ENCODE measurements at places on chromosomes 2 and 18.
A peak's percentile ranks its signal among the peaks of the same experiment; 100 is the strongest.

DNA sequence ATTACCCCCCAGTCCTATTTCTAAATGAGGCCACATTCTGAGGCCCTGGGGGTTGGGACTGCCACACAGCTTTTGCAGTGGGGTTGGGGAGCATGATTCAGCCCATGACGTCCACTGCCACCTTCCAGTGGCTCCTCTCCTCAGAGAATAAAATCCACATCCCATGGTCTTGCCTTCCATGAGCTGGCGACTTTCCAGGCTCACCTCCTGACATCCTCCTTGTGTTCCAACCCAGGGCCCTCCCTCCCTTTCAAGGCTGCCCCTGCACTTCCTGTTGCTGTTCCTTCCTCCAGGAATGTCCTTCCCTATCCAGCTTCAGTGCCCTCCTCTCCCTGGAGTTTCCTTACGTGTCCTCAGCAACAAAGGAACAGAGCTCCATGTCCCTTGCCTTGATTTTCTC, 187.3 kb upstream of the ID2 start:
- no peak for DNase-seq

DNA sequence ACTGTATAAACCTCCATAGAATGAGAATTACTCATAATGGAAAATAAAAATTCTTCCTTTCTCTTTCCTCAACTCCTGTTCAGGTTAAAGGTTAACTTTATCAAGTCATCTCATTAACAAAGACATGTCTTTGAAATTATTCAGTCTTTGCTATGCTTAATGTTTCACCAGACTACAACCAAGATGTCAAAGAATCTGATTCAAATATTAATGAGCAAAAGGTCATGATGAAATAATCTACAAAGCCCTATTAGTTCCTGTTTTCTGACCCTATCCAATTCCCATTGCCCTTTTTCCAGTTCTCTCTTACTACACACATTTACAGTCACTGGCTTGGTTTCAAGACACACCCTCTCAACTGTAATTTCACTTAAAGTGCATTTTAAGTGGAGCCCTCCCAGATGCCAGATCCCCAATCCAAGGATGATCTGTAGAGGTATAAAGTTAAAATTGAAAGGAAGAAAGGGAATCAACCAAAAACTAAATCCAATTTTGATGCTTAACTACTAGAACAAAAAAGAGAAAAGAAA, 246.9 kb upstream of the CYP26B1 start:
- DNase-seq: no peak

- DNase-seq: peak; percentile 27
Measured at GRCh38 chr2:189466656-189467055, 25.4 kb downstream of the WDR75 start.

DNA sequence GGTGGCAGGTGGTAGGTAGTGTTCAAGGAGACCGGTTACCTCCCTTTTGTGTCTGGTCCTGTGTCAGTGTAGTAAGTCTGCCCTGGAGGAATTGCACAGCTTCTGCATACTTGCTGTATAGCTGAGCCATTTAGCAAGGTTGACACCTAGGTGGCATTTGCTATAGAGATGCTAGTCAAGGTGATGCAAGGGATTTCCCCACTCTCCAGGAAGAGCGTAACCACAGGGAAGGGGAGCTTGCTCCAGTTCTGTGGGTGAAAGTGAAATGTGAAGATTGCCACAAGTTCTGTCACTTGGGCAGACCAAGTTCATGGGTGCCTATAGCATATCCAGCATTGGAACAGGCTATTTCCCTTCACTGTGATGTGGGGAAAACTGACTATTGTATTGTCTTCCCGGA, 28.1 kb downstream of the NAT8 start:
- no peak for DNase-seq

GRCh38 chr2:239145601-239146000, 255.2 kb downstream of the HDAC4 start:
- no peak for DNase-seq

GRCh38 chr2:105290981-105291660, 38.4 kb downstream of the TGFBRAP1 start:
- no peak for DNase-seq

GRCh38 chr2:16013359-16013911, 73.1 kb downstream of the MYCN start:
- no peak for DNase-seq

DNA sequence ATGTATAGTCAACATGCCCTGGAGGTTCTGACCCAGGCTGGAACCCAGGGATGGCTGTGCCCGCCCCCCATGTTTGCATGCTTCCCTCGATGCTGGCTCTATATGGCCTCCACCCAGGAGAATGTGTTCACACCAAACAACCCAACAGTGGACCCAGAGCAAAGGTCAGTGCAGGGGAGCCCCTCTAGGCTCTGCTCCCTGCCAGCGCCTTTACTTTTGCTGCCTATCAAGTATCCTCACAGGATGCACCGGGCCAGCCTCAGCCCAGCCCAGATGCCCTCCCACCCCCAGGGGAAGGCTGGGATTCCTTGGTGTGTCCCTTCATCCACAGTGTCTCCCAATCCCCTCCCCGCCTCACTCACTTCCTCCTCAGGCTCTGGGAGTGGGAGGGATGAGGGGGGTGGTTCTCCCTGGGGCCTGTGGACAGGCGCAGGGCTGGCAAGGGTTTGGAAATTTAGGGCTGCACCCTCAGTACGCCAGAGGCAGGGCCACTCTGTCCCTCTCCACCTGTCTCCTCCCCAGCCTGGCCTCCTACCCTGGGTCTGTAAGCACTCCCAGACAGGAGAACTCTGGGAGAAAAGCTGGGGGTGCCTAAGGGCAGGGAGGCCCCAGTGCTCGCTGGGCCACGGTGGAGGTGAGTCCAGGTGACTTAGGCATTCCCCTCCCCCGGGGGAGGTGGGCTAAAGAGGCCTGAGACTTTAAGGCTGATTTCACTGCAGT, 2.3 kb downstream of the ATP6V1B1 start:
- DNase-seq: no peak

GRCh38 chr18:45666520-45666919, 51.2 kb downstream of the SLC14A2 start:
- DNase-seq: no peak

DNA sequence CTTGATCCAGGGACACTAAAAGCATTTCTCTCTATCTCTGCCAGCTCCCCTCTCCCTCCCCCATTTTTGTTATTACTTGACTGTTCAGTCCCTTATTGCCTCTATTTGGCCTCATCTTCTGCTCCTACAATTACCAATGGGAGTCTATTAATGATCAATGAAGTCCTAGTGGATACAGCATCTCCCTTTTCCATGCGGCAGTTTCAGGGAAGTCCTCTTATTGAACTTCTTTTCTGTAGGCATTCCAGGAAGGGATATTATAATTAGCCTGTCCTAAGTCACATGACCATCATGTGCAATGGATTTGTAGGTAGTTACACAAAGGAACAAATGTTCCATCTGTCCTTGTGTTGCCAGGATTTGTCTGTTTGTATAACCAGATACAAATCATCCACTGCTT, 495.1 kb upstream of the CNTNAP5 start:
- no peak for DNase-seq

DNA sequence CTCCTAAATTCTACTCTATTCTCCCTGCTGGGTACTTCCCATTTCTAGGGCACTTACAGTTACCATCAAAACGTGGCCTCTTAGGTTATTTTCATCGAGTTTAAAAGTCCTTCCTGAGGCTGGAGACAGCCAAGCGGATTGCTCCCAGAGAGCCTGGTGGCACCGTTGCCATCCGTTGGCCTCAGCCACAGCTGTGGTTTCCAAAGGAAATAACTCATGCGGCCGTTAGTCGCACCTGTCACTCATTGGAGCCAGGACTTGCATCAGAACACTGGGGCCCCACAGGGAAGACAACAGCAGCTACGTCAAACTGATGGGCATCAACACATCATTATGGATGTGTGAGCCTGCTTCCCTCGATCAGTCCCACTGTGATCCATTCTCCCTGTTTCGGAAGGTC, 453.4 kb downstream of the BCL11A start:
- no peak for DNase-seq

DNA sequence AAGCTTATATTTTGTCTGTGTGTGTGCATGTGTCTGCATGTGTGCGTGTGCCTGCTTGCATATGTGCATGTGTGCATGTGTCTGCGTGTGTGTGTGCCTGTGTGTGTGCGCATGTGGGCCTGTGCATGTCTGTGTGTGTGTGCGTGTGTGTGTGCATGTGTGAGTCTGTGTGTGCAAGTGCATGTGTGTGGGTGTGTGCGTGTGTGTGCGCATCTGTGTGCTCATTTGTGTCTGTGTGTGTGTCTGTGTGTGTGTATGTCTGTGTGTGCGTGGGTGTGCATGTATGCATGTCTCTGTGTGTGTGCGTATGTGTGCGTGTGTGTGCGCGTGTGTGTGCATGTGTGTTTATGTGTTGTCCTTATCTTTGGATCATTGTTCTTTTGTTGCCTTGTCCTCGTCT, 56.8 kb downstream of the DSC3 start:
- DNase-seq: no peak

GRCh38 chr18:72206814-72207213, 337.3 kb downstream of the CBLN2 start:
- no peak for DNase-seq

GRCh38 chr2:39737661-39738060, 41.4 kb downstream of the THUMPD2 start:
- peak; percentile 69 for DNase-seq

GRCh38 chr2:218782528-218782844, 539 bp downstream of the CYP27A1 start:
- DNase-seq: no peak

- no peak for DNase-seq
Measured at GRCh38 chr2:8312861-8313830, 368.7 kb upstream of the ID2 start.

- DNase-seq: no peak
Measured at GRCh38 chr2:129233751-129234406, 745.6 kb upstream of the RAB6C start.

- DNase-seq: no peak
Measured at GRCh38 chr2:41963661-41964525, 83.9 kb upstream of the PKDCC start.

- DNase-seq: no peak
Measured at GRCh38 chr18:73835656-73836364, 311.8 kb downstream of the FBXO15 start.

GRCh38 chr18:79645291-79645983, 34.2 kb upstream of the CTDP1 start:
- DNase-seq: no peak

GRCh38 chr2:109447776-109448175, 166.0 kb downstream of the SEPTIN10 start:
- no peak for DNase-seq

- no peak for DNase-seq
Measured at GRCh38 chr2:203763938-203764664, 57.7 kb downstream of the CD28 start.

GRCh38 chr2:26536371-26537068, 58.6 kb upstream of the OTOF start:
- no peak for DNase-seq

DNA sequence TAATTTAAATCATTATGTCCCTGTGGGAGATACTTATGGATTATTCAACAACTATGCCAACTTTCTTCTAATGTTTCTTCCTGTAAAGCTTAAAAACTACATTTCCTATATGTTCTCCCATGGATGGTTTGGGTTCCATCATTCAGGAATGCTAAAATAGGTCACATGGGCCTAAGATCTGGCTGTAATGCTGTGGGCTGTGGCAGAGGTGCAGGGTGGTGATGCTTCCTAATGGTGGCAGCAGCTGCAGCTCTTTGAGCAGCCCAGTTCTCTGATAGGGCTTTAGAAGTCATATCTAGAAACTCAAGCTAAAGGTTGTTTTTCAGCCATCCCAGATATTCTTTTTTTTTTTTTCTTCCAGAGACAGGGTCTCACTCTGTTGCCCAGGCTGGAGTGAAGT, 266.1 kb downstream of the ZNF385B start:
- DNase-seq: no peak

DNA sequence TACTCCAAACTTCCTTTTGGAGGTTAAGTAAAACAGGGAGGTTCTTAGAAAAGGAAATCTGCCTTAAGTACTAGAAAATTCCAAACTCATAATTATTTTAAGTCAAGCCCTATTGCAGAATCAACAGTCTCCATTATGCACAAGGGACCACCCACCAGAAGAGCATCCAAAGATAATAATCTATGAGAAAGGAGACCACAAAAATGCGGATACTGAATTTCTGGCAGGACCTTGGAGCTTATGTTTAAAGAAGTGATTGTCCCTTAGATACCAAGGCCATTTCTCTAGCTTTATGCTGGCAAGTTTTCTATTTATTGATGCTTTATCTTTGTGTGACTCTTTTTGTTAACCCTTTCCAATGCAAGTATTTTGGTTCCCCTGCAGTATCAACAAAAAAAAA, 404.0 kb upstream of the MMADHC start:
- no peak for DNase-seq

DNA sequence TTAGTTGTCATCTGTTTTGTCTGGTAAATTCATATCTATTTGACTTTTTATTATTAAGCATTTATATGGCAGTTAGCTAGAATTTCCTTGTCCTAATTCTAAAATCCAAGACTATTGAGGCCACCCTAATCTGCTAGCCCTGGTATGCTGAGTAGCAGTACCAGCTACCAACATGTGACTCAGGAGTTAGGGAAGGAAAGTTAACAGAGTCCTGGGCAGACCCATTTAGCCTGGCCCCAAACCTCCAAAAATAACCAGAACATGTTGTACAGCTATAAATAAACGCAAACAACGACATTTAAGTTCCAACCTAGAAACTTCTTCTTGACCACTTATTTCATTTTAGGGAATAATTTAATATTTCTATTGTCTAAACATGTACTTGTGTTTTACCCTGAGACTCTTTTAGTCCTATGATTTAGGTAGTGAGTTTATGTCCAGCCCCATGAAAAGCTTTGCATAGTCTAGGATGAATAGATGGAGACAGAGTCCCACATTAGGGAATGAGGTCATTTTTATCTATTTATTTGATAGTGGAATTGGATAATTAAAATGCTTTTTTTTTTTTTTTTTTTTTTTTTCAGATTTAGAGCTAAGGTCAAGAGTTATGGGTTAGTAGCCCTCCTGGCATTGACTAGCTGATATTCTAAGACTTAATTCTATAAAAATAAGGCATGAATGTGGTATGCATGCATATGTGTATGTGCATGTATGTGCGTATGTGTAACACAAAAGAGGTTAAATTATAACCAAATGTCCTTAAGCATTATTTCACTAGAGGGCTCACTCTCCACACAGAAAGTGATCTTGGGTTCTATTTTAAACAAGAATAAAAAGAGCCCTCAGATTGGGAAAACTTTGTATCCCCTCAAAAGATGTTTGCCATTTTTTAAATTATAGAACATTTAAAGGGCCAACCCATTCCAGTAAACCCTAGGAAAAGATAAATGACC, 160.1 kb upstream of the MAPRE2 start:
- no peak for DNase-seq

DNA sequence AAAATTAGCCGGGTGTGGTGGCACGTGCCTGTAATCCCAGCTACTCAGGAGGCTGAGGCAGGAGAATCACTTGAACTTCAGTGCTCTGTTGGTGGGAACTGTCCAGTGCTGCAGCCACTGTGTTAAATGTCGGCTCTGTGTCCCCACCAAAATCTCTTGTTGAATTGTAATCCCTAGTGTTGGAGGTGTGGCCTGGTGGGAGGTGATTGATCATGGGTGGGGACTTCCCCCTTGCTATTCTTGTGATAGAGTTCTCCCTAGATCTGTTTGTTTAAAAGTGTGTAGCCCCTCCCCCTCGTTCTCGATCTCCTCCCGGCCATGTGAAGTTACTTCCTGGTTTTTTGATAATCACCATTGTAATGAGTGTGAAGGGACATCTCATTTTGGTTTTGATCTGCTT, 9.8 kb upstream of the RPL31 start:
- no peak for DNase-seq

Measured in AG08396 (cell line).